ENCODE measurements at places on chromosomes 11 and 22.

GRCh38 chr11:76041208-76041607 is 165.1 kb downstream of the WNT11 start:
- no peak for ATAC-seq

DNA sequence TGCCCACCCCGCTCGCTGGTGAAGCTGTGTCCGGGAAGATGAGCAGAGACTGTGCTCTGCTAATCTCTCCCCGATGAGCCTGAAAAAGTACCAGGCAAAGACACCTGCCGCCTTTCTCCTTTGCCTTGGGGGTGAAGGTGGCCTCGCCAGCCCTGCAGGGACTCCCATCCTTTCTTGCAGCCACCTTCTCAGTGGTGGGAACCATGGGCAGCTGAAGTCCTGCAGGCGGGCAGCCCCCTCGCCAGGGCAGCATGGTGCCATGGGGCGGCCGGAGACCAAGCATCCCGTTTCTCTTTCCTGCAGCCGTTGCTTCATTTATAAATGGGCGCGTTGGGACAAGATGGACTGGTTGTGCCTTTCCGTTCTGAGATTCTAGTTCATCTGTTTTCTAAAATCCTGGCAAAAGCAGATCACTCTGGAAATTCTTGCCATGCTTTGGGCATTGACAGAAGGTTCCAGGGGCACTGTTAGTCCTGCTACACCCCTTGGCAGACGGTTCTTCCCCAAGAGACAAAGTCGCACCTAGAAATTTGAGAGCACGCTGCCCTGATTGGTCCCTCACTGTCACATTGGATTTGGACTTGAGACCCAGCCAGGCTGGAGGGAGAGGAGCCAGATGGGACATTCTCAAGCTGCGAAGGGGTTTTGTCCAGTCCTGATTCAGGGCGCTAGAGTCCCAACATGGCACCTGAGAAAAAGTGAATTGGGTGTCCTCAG is 7.5 kb downstream of the CTTN start:
- no peak for ATAC-seq

GRCh38 chr22:42236268-42236667 is 34.2 kb downstream of the TCF20 start:
- ATAC-seq, result no peak

GRCh38 chr11:63592975-63593395 is 21.2 kb downstream of the PLAAT3 start:
- ATAC-seq, result no peak

DNA sequence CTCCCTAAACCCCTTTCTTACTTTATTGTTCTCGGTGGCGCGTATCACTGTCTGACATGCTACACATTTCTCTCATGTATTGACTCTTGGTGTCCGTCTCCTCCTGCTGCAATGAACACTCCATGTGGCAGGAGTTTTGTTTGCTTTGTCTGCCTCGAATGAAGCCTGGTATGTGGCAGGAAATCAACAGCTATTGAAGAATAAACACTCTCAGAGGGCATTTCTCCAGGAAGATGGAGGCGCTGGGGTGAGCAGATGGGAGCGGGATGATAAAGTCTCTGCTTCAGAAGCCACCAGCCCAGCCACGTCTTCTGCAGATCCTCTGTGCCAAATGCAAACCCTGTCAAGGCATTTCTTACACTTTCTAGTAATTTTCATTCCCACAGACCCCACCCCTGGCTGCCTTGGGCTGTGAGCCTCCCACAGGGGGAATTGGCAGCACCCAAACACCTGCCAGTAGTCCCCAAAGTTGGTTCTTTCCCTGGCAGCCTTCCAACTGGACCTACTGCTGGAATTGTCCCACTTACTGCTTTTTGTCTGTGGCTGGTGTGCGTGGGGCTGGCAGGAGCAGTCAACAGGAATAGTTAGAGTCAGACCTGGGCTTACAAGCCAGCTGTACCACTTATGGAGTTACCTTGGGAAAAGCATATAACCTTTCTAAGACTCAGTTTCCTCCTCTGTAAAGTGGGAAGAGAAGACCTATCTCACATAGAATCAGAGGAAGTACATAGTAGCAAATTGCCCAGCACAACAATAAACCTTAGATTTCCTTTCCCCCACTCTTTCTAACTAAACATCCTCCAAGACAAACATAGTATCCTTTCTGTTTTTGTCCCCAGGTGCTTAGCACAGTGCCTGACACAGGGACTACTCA is 13.3 kb upstream of the IL10RA start:
- no peak for ATAC-seq

DNA sequence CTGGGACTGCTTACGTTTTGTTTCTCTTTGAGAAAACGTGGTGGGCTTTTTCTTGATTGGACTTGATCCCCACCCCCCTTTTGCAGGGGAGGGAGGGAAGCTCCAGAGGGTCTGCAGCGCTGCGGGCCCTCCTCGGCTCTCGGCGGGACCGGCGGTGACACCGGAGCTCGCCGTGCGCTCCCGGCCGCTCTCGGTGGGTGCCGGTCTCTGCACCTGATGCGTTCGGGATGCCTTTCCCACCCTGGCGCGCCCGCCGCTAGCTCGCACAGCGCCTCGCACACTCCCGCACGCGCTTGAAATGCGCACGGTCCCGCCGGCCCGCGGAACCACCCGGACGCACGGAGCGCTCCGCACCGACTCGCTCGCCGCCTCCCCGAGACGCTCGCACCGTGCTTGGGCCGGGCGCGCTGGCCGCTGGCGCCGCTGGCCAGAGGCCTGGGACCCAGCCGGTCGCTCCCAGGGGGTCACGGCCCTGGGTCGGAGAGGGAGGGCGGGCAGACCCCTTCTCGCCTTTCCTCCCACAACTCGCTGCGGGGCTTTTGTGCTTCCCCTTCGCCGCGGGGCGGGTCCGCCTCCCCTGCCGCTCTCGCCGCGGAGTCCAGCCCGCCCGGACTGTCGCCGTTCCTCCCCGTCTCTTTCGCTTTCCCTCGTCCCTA is 1.0 kb downstream of the ZBTB16 start:
- peak; percentile 6 for ATAC-seq

DNA sequence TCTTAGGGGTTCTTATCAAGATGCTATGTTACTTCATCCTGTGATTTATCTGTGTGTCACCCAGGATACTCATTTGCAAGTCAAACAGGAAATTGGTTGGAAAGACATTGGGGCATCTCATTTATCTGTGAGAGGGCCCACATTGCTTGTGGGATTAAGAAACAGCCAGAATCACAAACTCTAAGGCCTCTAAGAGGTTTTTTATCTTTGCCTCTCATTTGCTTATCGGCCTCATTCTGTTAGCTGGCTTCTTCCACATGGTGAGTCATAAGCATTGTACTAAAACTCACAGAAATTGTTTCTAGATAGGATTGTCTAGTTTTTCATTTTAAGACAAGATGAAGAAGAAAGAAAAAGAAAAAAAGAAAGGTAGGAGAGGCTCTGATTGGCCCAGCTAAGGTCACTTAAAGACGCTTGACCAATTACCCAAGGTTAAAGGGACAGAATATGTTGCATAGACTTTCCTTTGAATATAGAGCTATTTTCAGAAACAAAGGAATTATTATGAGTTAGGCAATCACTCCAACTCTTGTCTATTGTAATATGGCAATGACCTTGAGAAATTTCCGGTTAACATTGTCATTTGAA is 121.9 kb downstream of the ARHGAP42 start:
- no peak for ATAC-seq

GRCh38 chr22:30036656-30037055 is 43.6 kb upstream of the HORMAD2 start:
- no peak for ATAC-seq

GRCh38 chr11:11207428-11207827 is 145.6 kb downstream of the CSNK2A3 start:
- no peak for ATAC-seq

DNA sequence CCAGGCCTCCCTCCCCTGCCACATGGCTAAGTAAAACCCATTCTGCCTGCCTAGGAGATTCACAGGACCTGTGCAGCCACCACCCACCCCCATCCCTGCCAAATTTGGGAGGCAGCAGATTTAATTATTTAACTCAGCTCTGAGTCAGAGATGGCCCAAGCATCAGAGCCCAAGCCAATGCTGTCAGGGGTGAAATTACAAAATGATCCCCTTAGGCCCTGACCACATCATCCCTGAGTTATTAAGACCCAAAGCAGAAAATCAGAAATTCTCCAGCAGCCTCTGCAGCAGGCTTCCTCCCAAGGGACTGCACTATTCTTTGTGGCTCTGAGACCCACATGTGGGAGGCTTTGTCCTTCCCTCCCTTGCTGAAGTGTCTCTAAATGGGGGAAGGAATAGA is 52.8 kb upstream of the RRAS2 start:
- no peak for ATAC-seq

DNA sequence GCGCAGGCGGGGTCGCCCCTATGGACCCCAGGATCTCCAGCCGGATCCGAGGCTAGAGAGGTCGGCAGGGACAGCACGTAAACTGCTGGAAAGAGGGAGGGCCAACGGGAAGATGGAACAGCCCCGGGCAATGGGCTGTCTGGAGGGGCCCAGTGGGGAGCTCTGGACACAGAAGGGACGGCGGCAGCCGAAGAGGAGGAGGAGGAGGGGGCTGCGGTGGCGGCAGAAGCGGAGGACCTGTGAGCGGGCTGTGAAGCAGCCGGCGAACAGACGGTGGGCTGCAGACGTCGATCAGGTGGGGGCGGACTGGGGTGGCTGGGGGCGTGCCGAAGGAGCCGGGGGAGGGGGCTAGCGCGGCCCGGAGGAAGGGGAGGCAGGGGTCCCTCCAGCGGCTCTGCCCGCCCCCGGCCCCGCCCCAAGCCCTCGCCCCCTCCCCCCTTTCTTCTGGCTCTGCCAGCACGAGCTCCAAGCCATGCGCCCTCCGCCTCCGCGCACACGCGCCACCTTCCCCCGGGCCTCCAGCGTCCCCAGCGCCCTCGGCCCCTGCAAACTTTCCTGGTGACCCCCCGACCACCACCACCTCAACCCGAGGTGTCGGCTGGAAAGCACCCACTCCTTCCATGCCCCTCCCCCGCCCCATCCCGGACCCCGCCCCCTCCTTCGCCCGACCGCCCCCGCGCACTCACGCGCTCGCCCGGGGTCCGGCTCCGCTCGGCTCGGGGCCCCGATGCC is 432 bp downstream of the TNKS1BP1 start:
- ATAC-seq, result peak; percentile 3

GRCh38 chr11:34149786-34150185 is 44.4 kb downstream of the NAT10 start:
- ATAC-seq, result no peak

GRCh38 chr11:61776561-61777075 is 15.8 kb downstream of the TMEM258 start:
- ATAC-seq, result peak; percentile 34

DNA sequence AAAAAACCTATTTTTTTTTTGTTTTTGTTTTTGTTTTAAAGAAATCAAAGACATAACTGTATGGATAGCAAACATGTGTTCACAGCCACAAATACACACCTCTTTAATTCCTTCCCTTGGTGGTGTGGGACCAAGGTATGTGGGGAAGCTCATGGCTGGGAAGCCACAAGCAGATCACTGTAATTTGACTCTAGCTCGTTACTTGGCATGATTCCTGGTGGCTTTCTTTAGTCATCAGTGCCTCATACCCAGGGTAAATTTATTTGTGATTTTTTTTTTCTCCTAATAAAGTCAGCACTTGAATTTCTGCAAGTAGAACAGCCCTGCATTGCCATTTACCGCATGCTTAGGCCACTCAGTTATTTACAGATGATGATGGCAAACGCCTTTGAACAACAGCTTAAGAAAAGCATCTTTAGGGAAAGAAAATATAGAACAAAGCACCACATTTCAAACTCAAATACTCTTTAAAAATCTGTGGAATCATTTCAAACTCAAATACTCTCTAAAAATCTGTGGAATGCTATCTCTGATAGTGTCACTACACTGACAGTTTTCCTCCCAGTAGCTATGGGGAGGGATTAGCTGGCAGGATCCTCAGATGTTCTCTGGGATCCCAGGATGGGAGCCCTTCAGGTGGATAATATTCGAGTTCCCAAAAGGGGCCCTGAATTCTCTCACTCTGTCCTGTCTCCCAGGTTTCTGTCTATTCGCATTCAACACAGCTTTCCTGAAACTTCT is 687.2 kb downstream of the OPCML start:
- no peak for ATAC-seq

DNA sequence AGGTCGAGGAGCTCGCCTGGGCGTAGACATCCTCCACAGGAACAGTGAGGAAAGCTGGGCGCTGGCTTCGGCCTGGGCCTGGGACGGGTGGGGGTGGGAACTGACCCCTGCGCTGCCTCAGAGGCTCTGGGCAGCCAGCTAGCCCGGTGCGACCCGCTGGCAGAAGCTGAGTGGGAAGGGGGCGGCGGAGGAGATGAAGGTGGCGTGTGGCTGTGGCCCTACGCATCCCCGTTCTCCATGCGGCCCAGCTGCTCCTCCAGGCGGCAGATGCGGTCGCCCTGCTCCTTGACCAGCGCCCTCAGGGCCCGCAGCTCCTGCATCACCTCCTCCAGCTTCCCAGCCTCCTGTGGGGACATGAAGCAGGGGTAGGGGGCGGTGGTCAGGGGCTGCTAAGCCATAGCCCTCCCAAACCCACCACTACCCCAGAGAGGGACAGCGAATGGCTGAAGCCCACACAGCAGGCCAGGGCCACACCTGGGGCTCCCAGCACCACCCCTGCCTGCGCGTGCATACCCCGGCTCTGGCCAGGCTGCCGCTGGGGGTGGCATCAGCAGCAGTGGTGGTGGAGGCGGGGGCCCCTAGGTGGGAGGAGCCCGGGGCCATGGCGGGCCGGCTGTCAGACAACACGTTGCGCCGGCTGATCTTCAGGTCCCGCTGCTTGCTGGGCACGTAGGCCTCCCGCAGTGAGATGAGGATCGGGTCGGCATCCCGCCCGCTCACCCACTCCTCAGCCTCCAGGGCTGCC is 848 bp upstream of the PTPRCAP start:
- peak; percentile 67 for ATAC-seq

- ATAC-seq, result no peak
Observed at GRCh38 chr11:62755086-62755615, 1.2 kb upstream of the ZBTB3 start.

DNA sequence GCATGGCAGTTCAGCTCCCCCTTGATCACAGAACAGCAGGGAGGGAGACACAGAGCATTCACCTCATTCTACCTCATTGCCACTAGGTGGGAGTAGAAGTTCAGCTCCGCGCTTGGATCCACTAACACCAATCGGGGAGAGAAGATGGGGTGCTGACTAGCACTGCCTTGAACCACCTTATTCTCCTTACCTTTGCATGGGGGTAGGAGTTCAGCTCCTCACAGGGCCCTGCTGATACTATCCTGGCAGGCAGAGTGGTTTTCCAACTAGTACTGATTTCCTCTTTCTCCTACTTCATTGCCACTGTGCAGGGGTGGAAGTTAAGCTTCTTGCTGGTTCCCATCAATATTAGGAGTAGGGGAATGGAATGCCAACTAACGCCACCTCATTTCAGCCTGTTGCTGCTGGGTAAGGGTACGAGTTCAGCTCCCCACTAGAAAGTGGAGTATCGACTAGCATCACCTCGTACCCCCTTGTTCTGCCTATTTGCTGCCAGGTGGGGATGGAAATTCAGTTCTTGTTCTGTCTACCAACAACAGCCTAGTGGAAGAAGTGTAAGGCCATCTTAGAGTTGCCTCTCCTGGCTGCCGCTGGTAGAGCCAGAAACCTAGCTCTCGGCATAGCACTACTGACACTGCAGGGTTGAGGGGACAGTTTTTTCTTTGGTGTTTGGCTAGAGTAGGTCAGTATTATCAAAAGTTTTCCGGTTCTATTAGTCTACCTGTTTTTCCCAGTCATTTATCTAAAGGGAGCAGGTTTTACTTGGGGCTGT is 550.9 kb upstream of the CCDC90B start:
- ATAC-seq, result peak; percentile 73

- ATAC-seq, result no peak
Observed at GRCh38 chr22:38109371-38110001, 998 bp downstream of the BAIAP2L2 start.

Measured in stimulated activated memory B cell treated with anti-CD40 and anti-IgM and Interleukin-4, amounts not matched to agents 10 μg/mL and 1 μg/mL and 100 μg/mL, for 72 hours (primary cell).